ENCODE measurements at places on chromosomes 12 and 14. TPM values are rescaled to one million over a fixed set of nuclear protein-coding genes. Genes with fewer than 3 reads are reported as not detected.

The LRR1 gene
- polyA plus RNA-seq, result 9.3 TPM

The SIX4 gene
- 16.8 TPM for polyA plus RNA-seq

The WIF1 gene
- polyA plus RNA-seq, result 10.2 TPM

The KCNJ8 gene
- polyA plus RNA-seq, result 35.1 TPM

The STYK1 gene
- polyA plus RNA-seq, result not detected

The EPYC gene
- not detected for polyA plus RNA-seq

The MANSC4 gene
- polyA plus RNA-seq, result not detected
